C1 segment of cervical spinal cord (tissue), 14 donors: ENCODE measurements at places on chromosomes 1 and 21.

DNA sequence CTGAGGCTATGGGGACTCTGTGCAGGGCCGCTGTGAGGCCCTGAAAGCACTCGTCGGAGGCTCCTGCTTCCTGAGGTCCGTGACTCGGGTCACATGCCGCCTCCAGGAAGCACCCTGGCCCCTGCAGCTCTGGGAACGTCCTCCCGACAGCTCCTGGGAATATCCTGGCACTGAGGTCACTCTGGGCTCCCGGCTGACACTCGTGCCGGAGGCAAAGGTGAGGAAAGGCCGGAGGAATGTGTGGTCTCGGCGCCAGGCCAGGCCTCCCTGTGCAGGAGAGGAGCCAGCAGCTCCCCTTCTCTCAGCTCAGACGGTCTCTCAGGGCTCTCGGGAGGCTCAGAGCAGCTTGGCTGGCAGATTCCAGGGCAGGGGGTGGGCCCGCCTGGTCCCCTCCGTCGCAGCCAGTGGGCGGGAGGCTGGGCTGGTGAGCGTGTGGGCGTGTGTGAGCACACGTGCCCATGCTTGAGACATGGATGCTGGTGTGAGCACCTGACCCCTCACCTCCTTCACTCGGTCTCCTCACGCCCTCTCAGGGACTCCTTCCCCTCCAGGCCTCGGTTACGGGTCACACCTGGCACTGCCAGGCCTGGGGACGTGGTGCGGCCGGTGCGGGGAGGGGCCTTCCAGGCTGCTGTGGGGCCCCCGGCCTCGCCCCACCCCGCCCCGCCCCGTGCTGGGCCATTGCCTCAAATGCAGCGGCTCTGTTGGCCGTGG is 5.5 kb upstream of the RNF223 start:
- DNase-seq: no peak

GRCh38 chr1:9766759-9767442 is 56.9 kb downstream of the CLSTN1 start:
- peak; percentile 38 for DNase-seq

DNA sequence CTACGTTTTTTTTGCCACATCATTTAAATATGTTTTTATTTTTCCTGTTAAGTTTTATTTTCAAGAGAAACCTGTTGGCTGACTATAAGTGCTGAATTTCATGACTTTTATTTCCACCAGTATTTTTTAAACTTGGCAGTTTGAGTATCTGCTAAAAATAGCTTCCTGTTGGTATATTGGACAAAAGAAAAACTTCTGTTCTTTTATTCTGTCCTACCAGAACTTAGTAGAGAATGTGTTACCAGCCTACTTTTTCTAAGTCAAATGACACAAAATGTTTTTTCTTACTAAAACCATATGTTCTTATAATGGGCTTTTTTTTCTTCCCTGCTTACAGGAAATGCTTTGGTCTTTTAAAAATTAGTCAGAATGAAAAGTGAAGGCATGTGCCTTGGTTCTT is 7.6 kb downstream of the DR1 start:
- no peak for DNase-seq

DNA sequence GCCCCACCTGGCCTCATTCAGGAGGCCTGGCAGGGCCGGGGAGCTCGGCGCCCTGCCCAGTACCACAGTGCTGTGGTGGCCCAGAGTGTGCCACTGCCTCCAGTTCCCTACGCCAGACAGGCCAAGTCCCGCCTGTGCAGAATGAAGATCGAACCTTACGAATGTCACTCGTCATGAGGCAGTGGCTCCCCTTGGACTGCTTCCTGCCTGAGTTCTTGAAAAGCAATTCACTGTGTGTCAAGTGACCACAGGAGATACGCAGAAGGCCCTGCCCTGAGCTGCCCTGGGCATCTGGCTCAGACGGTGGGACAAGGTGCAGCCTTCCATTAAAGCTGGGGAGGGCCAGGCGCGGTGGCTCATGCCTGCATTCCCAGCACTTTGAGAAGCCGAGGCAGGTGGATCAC is 49.6 kb upstream of the LRP8 start:
- DNase-seq: no peak

DNA sequence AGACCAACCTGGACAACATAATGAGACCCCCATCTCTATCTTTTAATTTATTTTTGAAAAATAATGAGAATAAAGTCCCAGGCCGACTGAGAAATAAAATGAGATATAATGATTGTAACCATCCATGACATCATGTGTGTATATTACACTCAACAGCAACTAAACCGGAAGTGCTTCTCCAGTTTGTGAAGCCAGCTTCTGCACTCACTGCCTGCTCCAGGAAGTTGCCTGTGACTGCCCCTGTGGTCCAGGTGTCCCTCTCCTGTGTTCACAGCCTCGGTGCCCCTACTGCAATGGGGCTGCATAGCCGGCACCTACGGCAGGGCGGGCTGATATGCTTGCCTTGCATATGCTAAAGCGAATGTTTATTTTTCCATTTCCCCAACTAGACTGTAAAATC is 68.3 kb downstream of the SSBP3 start:
- no peak for DNase-seq

GRCh38 chr1:222583079-222583478 is 6.7 kb downstream of the TAF1A start:
- DNase-seq: no peak

- DNase-seq: no peak
These were observed 25.5 kb upstream of the C1orf146 start for GRCh38 chr1:92192246-92192645.

GRCh38 chr1:52574594-52574993 is 21.7 kb upstream of the TUT4 start:
- DNase-seq: no peak

DNA sequence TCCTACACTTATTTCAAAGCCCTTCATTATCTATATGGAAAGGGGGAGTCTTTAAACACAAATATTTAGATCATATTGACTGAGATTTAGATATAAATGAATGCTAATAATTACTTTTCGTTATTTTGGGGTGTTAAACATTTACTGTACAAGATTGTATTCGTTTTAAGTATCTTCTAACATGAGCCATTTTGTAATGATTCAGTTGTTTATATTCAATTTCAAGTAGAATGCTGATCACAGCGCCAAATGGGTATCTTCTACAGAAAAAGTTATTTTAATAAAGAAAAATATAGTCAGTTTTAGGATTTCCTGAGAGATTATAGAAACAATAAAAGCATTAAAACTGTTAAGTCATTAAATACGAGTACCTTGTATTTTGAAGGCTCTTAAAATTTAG is 104.5 kb upstream of the HNRNPU start:
- no peak for DNase-seq

- no peak for DNase-seq
These were observed 97.2 kb downstream of the BCAR3 start for GRCh38 chr1:93584261-93585003.

DNA sequence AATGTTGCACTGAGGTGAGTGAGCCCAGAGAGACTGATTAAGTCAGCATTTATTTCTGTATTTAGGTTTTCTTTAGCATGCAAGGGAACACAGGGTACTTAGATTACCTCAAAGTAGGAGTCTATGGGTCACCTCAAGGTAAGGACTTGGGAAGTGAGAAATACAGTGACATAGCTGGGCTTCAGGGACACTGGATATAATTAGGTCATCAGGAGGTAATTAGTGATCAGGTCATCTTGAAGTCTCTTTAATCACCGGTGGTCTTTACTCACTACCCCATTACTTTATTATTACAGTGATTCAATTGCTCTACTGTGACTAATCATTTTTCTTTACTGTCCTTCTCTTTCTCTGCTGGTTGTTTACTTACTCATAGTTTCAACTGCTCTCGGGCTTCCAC is 59.9 kb upstream of the KCNK1 start:
- no peak for DNase-seq

GRCh38 chr1:89957107-89957506 is 37.8 kb upstream of the ZNF326 start:
- no peak for DNase-seq

GRCh38 chr1:100960098-100960497 is 64.2 kb downstream of the SLC30A7 start:
- no peak for DNase-seq

DNA sequence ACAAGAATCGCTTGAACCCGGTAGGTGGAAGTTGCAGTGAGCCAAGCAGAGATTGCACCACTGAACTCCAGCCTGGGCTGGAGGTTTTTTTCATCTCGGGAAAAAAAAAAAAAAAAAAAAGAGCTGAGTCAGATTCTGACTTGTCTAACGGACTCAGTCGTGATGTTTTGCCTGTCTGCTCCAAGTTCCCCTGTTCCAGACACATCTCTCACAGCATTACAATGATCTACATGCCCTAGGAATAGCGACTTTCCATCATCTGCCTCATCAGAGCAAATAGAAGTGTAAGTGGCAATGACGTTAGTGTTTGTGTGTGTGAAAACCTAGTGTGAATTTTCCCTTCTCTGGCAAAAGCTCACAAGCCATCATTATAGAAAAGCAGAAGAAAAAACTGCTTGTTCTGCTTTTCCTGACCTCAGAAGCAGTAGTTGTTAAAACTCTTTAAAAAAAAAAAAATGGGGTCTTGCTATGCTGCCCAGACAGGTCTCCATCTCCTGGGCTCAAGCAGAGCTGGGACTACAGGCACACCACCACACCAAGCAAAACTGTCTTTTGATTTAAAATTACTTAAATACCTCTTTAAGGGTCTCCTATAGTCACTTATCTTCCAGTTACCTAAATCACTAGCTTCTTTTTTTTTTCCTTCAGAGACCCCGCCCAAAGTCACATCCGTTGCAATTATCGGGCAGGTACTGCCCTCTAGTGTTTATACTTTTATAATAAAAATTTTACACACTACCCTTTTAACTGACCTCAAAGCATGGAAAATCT is 37.3 kb downstream of the PLEKHO1 start:
- no peak for DNase-seq
